ENCODE measurements at places on chromosomes 2 and 18.

- no peak for DNase-seq
Measured at GRCh38 chr2:10601866-10602566, 87.8 kb downstream of the NOL10 start.

DNA sequence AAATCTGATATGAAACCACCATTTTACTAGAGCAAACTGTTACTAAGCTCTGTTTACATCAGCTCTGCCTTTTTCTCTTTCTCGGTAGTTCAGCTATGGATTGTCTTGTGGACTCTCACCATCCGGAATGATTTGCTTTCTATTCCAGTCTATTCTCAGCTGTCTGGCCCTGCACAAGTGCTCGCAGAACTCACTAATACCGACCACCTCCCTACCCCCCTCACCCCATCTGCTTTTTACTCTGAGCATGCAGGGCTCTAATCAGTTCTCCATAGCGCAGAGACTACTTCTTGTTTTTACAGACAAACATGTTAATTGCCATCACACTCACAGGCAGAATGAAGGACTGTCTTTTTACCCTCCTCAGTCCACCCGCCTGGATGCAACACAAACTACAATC lies 180.7 kb upstream of the POU3F3 start:
- no peak for DNase-seq

DNA sequence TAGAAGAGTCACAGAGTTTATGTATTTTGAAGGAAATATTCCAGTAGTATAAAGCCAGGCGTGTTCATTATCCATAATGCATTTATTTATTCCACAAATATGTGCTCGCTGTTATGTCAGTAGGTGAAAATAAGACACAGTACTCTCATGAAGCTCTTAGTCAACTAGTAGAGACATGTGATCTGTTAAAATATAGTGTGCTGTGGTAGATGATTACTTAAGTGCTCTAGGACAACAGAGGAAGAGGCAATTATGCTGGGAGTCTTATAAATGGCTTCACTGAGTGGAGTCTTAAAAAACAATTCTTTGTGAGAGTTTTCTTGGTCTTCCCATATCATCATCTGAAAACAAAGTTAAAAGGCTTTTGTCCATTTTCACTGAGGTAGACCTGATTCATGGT lies 457.3 kb downstream of the XIRP2 start:
- DNase-seq: no peak

DNA sequence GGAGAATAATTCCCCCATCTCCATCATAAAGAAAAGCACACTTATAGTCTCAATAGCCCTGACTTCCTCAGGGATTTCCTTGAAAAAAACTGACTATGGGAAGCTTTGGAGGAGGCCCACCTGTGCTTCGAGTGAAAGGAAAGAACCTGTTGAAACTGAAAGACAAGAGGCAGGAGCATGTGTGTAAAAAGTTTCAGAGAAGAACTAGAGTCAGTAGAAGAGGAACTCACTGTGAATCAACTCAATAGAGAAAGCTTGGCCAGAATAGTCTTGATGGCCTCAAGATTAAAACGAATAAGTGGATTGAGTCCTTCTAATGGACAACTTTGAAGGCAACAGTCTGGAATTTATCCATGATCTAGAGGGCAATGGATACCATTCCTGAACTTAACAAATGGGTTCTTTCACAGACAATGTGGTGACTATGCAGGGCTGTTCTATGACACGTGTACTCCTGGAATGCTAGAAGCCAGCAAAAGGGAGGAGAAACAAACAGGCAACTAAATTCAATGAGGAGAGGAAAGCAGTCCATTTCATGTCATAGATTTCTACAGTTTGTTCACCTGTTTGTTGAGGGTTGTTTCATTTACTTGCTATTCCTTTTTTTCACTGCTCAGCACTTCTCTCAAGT lies 442.3 kb downstream of the GRB14 start:
- no peak for DNase-seq

DNA sequence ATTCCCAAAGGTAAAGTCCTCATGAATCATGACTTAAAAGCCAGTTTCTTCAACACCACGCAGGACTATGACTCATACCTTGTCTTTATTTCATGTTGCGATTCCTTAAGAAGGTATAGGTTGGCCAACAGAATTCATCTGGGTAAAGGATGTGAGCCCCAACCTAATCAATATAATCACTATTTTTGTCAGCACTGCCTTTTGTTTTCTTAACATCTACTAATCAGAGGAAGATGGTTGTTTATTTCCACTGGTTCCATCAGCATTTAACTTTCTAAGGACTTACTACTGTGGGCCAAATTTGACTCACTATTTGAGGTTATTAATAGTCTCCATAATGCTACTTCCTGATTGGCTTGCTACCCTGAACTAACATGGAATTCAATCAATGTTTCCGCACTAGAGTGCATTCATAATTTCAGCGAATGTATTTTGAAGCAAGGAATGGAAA lies 78.6 kb downstream of the SCG2 start:
- no peak for DNase-seq

- DNase-seq: peak; percentile 34
Measured at GRCh38 chr18:2846636-2847316, at the start of gene EMILIN2. EMILIN2 (plus strand) TSS chr18:2847006; CDS start chr18:2847189, 183 bp downstream.

DNA sequence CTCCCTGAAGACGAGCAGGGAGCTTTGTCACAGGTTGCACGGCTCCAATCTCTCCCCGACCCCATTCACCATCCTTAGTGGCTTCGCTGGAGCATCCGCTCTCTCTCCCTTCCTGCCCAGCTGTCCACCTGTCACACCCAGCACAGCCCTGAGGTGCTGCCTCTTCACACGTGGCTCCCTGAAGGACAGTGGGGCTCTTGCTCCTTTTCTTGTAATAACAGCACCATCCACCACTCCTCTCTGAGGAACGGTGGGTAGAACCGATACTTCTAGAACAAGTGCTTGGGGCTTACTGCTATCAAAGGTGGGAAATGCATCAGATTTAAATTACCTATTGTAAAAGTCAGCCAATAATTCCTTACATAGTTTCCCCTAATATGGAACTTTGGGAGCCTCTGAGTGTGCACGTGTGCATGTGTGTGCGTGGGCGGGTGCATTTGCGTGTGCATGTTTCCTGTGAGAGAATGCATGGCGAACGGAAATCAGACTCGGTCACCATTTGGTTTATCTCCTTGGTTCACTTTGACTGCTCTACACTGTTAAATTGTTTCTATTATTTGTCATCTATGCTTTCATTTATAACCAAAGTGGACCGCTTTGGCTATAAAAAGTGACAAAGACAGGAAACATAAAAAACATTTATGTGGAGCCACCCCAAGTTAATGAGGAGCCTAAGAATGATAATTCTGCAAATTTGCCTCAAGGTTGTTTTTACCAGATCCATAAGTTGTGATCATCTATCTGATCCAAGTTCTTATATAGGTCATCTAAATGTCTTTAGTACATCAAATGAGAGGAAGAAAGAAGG lies 39.1 kb downstream of the KLHL29 start:
- DNase-seq: no peak

DNA sequence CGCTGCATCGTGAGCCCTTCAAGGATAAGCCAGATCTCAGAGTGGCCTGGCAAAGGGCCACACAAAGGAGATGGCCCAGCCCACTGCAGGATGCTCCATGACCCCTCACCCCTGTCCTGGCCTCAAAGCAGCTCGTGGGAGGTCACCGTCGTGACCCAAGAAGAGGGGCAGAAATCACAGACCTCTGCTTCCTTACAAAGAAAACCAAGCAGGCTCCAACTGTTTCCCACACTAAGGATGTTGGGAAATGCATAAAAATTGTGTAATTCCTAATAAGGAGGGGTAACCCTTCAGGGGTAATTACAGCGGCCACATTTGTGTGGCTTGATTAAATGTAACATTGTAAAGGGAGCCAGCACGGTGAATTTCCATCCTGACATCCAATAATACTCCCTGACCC lies 102.3 kb downstream of the BOD1L2 start:
- DNase-seq: no peak

DNA sequence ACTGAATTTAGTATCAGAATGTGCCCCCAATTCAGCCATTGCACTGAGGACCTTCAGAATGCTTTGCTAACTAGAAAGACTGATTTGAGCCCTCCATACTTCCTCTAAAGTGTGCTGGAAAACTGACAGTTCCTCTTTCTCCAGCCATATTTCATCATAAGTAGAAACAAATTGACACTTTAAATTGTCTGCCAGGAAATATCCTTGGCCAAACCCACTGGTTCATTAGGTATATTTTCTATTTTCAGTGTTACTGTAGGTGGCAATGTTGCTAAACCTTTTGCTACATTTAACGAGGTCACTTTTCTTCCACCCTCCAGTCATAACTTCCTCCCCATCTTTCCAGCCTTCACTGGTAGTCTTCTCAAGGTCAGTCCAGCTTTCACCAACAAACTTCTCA lies 21.5 kb downstream of the SP5 start:
- no peak for DNase-seq

GRCh38 chr2:164735309-164735919 lies 106.2 kb downstream of the COBLL1 start:
- no peak for DNase-seq

DNA sequence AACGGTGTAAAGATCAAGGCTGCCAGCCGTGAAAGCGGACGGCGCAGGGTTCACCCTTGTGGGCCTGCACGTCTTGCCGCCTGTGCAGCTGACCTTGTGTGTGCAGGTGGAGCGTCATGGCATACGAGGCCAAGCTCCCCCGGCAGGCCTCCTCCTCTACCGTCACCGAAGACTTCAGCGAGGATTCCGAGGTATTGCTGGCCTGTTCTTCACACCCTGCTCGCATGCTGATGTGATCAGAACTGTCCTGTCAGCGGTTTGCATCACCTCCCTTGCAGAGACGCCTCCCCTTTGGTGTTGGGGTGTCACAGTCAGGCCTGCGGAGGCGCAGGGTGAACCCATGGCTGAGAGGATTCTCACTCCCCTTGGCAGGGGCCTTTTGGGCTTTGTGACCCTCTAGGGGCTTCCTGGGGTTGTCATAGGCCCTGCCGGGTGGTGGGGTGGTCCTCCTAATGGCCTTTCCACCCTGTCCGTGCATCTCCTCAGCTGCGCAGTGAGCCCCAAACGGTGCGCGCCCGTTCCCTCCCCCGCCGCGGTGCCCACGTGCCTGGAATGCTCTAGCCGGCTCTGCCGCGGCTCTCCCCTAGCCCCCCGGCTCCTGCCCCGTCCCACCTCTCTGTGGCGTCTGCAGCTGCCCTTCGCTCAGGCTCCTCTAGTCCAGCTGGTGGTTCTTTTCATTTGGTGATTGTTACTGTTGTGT lies 92.5 kb downstream of the DGKD start:
- DNase-seq: no peak

- no peak for DNase-seq
Measured at GRCh38 chr18:48419277-48420022, 10.3 kb upstream of the ZBTB7C start.

DNA sequence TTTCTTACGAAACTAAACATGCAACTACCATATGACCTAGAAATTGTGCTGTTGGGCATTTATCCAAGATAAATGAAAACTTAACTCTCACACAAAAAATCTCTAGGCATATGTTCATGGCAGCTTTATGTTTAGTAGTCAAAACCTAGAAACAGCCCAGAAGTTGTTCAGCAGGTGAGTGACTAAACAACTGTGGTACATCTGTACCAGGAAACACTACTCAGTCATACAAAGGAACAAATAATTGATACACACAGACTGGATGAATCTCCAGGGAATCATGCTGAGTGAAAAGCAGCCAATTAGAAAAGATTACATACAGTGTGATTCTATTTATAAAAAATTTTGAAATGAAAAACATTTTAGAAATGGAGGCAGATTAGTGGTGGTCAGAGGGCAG lies 29.3 kb downstream of the DYNC2LI1 start:
- DNase-seq: no peak

DNA sequence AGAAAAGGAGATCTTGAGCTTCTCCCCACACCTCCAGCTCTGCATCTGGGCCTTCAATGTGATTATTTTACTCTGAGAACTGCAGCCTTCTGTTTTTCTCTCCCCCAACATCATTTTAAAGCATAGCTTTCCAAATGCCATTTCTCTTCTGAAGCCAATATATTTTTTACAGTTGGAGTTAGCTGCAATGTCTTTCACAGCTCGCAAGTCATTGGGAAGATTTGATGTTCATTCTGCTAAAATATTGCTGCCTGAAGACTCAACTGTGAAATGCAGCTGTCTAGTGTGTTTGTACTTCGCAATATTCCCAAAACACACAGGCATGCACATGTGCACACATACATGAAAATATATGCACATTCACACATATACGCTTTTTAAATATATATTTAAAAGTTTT lies 295.3 kb downstream of the LRRTM1 start:
- DNase-seq: no peak

- no peak for DNase-seq
Measured at GRCh38 chr2:173754837-173755236, 210.3 kb downstream of the SP3 start.

DNA sequence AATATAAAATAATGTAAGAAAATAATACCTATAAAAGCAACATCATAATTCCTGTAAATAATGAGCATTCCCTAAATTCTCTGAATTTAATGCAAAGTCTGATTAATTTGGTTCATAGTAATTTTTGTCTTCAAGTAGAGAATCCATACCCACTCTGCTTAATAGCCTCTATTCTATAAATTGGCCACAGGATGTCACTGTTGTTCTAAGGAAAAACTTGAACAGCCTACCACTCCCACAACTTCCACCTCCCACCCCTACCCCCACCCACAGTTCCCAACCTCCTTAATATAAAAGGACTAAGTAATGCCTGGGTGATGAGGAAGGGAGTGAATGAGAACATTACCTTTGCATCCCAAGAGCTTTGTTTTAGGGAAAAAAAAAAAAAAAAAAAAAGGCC lies 27.2 kb upstream of the BBS5 start:
- no peak for DNase-seq

DNA sequence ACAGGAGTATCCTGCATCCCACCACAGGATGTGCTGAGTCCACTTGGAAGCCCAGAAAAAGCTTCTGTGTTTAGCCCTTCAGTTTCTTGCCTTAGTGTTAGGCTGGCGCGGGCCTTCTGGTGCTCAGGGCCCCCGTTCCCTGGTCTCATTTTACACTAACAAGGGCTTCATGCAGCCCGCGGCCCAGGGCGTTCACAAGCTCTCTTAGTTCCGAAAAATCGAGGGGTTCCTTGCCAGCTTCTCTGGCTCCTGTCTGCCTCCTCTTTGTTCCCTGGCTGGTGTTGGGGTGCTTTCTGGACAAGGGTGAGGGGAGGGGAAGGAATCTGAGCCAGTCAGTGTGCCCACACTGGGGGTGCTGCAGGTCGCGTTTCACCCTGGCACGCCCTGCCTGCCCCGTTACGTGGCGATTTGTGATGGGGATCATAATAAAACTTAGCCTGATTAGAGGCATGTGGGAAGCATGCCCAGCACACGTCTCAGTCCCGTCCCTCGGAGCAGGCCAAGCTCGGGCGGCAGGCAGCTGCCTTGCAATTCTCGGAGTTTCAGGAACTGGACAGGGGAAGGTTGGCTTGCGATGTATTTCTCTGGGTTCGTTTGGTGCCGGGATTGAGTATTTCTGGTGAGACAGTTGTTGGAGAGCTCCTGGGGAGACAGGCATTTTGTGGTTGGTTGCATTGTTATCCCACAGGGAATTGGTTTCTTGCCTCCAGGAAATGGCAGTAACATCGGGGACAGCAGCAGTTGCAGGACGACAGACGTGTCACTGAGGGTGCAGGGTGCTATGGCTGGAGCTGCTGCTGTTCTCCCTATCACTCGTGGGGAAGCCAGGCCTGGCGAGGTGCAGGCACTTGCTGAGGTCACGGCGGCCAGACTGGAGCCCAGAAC lies 22.9 kb downstream of the SH3BP4 start:
- DNase-seq: no peak

- peak; percentile 57 for DNase-seq
Measured at GRCh38 chr2:203814661-203815540, 52.7 kb upstream of the CTLA4 start.

All from CD8-positive, alpha-beta memory T cell (primary cell).